ENCODE measurements at places on chromosomes 6 and 20.

DNA sequence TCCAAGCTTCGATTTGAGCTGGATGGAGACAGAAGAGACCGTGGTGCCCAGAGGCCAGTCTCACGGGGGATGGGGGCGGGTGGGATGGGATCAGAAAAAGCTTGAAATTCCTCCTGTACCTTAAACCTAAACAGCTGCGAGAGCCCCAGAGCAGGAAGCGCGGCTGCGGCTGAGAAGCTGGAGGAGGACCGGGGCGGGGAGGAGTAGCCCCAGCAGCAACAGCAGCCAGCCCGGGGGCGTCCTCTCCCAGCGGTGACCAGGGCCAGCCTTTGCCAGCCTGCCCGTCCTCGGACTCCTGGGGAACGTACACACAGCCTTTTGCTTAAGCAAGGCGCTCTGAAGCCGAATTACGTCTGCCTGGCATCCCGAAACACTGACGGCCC lies 17.4 kb upstream of the PRDM13 start:
- H3K4me3 ChIP-seq: peak overlapping the region; percentile 64
- H3K36me3 ChIP-seq: no peaks in the 10 kb centered on the region
- H3K27me3 ChIP-seq: peaks cover 20% of the 10 kb centered on the region
- no peak overlapping the region for H3K27ac ChIP-seq
- DNase-seq: no peak

GRCh38 chr20:10596710-10597121 lies 77.1 kb downstream of the JAG1 start:
- H3K27ac ChIP-seq: no peak overlapping the region
- H3K27me3 ChIP-seq: no peaks in the 10 kb centered on the region
- DNase-seq: no peak
- no peak overlapping the region for H3K4me3 ChIP-seq
- H3K4me1 ChIP-seq: no peaks in the 10 kb centered on the region
- H3K36me3 ChIP-seq: no peaks in the 10 kb centered on the region

DNA sequence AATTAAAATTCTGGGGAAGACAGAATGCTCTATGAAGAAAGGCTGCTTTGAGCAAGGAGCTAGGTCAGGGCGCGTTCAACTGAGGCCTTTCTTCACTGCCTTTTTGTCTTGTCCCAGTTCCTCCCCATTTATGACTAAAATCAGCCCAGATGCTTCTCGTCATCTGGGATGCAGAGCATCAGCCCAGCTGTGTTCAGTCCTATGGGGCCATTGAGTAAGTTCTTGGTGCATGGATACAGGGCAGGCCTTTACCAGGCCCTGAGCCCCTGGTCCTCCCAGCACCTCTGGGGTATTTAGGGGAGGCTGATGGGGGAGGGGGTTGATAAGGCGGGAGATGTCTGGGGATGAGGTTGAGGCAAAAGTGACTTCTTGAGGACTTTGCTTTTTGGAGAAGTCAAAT lies 55.7 kb downstream of the PTPN1 start:
- no peak overlapping the region for H3K4me3 ChIP-seq
- DNase-seq: no peak
- no peaks in the 10 kb centered on the region for H3K27me3 ChIP-seq
- H3K36me3 ChIP-seq: peaks cover 15% of the 10 kb centered on the region

DNA sequence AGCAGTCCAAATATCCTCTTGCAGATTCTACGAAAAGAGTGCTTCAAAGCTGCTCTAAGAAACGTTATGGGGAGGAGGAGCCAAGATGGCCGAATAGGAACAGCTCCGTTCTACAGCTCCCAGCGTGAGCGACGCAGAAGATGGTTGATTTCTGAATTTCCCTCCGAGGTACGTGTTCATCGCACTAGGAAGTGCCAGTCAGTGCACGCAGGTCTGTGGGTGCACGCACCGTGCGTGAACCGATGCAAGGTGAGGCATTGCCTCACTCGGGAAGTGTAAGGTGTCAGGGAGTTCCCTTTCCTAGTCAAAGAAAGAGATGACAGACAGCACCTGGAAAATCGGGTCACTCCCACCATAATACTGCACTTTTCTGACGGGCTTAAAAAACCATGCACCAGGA lies 272.1 kb upstream of the DEFB115 start:
- no peak overlapping the region for H3K4me3 ChIP-seq
- H3K27me3 ChIP-seq: no peaks in the 10 kb centered on the region
- peak; percentile 25 for DNase-seq
- no peak overlapping the region for H3K27ac ChIP-seq
- H3K4me1 ChIP-seq: no peaks in the 10 kb centered on the region
- H3K36me3 ChIP-seq: no peaks in the 10 kb centered on the region

DNA sequence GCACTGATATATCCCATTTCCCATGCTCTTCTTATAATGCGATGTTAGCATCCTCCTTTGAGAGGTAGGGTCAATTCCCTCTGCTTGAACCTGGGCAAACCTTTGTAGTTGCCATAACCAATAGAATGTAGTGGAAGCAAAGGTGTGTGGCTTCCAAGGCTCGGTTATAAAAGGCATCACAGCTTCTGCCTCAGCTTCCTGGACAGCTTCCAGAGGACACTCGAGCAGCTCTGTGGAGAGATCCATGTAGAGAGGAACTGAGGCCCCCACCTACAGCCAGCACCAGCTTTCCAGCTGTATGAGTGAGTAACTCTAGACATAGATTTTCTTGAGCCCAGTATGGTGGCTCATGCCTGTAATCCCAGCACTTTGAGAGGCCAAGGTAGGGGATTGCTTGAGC lies 36.7 kb downstream of the FGD2 start:
- no peak overlapping the region for H3K27ac ChIP-seq
- H3K4me3 ChIP-seq: no peak overlapping the region
- no peaks in the 10 kb centered on the region for H3K27me3 ChIP-seq

GRCh38 chr20:62374331-62375152 lies 7.4 kb upstream of the LAMA5 start:
- H3K27ac ChIP-seq: no peak overlapping the region
- DNase-seq: no peak
- H3K36me3 ChIP-seq: no peaks in the 10 kb centered on the region
- no peaks in the 10 kb centered on the region for H3K27me3 ChIP-seq
- H3K4me3 ChIP-seq: no peak overlapping the region
- peaks cover 54% of the 10 kb centered on the region for H3K4me1 ChIP-seq

- no peak overlapping the region for H3K27ac ChIP-seq
- no peaks in the 10 kb centered on the region for H3K4me1 ChIP-seq
- H3K4me3 ChIP-seq: no peak overlapping the region
- no peaks in the 10 kb centered on the region for H3K36me3 ChIP-seq
- no peaks in the 10 kb centered on the region for H3K27me3 ChIP-seq
- no peak for DNase-seq
Measured at GRCh38 chr20:33783256-33783655, 27.9 kb upstream of the CHMP4B start.

GRCh38 chr6:25042036-25042521 lies 106.3 kb upstream of the RIPOR2 start:
- no peak for DNase-seq
- no peaks in the 10 kb centered on the region for H3K4me1 ChIP-seq
- no peaks in the 10 kb centered on the region for H3K36me3 ChIP-seq
- no peak overlapping the region for H3K4me3 ChIP-seq
- H3K27me3 ChIP-seq: no peaks in the 10 kb centered on the region

DNA sequence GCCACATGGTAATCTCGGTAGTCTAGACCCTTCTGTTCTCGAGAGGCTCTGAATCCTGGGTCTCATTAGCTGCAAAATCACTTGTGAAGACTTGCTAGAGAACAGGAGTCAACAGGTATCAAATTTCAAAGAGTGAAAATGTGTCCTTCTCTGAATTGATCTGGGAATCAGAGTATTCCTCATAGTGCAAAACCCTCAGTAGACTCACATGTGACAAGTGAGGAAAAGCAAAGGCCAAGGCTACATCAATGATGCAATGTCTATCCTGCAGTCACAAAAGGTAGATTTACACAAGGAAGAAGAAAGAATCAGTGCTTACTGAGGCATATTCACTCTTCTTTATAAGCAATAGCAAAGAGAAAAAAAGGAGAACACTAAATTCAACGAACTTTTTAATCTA lies 1220.0 kb upstream of the GJE1 start:
- H3K4me1 ChIP-seq: no peaks in the 10 kb centered on the region
- H3K36me3 ChIP-seq: no peaks in the 10 kb centered on the region
- H3K4me3 ChIP-seq: no peak overlapping the region
- DNase-seq: no peak

All from liver (tissue), 10 donors.